Activated CD4-positive, alpha-beta T cell treated with anti-CD3 and anti-CD28 coated beads, Interleukin-2, amount 10 ng/mL, durations not matched to agents 7 days and 5 days (primary cell): ENCODE measurements at places on chromosomes 1 and 21.
A peak's percentile ranks its signal among the peaks of the same experiment; 100 is the strongest.

- no peak for DNase-seq
These were observed 59.9 kb upstream of the SOX13 start for GRCh38 chr1:204013052-204013451.

DNA sequence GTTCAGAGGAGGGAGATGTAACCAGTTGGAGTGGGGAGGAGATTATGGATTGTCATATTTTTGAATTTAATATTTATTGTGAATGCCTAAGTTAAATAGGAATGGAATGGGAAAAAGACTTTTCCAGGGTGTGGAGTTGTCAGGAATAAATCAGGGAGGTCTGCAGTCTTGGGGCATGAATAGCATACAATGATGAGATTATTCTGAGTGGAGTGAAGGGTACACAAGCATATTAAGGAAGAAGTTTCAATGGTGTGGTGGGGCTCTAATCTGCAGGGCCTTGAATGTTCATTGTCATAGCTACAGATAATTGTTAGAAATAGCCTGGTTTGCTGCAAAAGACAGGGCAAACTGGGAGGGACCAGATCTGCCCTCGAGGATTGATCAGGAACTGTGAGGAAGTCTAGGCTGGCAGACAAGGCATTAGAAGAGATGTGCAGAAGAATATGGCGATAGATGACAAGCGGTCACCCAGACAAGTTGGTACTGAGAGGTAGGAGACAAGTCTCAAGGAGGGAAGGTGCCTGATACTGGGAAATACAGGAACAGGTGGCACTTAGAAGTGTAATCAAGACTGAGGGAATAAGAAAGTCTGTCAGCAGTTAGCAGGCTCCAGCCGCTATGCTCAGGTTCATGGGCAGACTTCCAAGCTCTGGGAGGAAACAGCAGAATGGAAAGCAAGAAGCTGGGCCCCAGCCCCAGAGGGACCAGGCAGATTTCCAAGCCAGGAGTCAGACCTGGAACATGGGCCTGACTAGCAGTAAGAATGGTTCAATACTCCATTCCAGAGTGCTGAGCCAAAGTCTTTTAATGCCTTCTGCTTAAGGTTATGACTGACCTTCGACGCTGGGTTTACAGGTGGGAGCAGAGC lies 20.9 kb upstream of the RGL1 start:
- no peak for DNase-seq

GRCh38 chr1:180975551-180975950 lies 47.1 kb downstream of the STX6 start:
- no peak for DNase-seq

- DNase-seq: peak; percentile 3
These were observed 10.8 kb upstream of the SMIM12 start for GRCh38 chr1:34870395-34870794.

DNA sequence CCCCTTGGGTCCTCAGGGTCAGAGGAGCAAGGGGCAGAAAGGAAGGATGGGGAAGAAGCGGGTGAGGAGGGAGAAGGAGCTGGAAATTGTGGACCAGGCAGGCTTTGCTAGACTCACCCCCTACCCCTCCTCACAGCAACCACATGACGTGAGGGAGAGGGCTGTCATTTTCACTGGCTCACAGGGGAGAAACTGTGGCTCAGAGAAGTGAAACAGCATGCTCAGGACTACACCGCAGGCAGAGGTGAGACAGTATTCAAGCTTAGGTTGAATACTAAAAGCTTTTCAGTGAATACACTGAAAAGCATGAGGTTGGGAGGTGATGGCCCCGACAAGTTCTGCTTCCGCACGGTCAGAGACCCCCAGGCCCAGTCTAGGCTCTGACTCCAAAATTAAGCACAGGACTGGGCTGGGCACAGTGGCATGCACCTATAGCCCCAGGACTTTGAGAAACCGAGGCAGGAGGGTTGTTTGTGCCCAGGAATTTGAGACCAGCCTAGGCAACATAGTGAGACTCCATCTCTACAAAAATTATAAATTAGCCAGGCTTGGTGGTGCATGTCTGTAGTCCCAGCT lies 1.2 kb upstream of the CLEC20A start:
- DNase-seq: no peak

DNA sequence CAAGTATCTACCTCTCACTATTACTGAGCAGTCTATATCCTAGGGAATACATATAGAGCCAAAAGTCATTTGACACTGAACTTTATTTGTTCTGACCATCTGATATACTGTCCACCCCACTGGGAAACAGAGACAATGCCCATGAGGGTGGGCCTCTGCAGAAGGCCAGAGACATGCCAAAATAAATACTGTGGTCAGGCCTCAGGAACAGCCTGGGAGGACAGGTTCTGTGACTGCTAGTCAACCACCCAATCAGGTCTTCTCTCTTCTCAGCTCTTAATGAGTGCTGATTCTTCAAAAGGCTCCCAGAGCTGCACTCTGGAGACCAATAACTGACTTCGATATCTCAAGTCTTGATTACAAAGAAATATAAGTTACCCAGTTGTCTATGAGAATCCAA lies 5.5 kb upstream of the ANKRD35 start:
- no peak for DNase-seq

DNA sequence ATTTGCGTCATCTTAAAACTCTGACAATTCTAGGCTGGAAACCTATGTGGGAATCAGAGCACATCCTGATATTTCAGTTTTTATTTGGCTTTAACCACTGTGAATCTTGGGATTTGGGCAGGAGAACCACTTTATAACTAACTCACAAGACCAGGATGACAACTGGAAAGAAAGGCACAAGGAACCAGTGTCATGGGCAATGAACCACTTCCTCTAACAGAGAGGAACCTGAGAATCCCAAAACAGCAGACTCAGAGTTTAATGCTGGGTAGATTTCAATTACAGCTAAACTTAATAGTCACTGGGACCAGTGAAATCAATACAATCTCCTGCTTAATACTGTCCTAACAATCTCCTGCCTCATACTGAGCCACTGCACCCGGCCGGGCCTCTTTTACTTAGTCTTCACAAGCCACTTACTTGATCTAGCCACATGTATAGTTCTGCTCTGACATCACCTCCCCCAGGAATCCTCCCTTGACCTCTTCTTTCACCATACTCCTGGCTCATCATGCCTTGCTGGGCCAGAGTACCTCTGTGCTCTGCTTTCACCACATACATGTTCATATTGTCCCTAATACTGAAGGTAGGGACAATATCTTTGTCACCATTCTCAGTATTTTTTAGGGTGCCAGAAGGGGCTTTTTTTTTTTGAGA lies 20.2 kb upstream of the SLFNL1 start:
- DNase-seq: no peak

- no peak for DNase-seq
These were observed 373.4 kb downstream of the NEGR1 start for GRCh38 chr1:71908871-71909390.

DNA sequence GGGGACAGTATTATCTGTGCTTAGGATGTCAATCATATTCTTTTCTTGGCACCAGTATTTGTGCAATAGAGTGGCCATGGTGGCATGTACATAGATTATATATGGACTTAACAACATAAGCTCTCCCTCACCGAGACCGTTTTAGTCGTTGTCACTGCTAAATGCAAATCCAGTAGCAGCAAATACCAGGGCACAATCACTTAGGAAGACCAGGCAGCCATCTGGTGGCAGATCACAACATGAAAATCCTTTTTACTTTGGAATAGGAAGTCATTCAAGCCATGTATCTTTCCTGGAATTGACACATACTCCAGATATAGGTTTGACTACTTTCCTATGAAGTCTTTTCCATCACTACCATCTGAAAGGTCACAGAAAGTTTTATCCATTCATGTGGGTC lies 53.2 kb upstream of the C1orf87 start:
- no peak for DNase-seq

- DNase-seq: no peak
These were observed 29.1 kb downstream of the KNCN start for GRCh38 chr1:46522184-46522968.

- peak; percentile 88 for DNase-seq
These were observed 13.5 kb downstream of the TRAF3IP3 start for GRCh38 chr1:209769171-209769904.

DNA sequence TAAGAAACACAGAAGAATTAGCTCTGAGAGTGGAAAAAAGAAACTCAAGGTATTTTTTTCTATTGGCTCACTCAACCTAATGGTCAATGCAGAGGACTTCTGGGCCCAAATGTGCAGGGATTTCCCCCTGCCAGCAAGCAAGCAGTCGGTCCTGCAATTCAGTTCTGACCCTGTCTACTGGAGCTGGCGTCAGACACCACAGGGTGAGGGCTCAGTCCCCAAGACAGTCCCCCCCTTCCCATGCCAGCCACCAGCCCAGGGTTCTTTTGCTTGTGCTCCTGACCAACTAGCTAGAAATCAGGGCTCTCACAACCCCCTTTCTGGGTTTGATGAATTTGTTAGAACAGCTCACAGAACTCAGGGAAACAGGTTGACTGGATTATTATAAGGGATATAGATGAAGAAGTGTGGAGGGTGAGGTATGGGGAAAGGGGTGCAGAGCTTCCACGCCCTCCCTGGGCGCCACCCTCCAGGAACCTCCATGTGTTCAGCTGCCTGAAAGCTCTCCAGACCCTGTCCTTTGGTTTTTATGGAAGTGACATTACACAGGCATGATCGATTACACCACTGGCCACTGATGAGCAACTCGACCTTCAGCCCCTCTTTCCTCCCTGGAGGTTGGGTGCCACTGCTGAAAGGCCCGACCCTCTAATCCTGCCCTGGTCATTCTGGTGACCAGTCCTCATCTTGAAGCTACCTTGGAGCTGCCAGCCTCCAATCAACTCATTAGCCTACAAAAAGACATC lies 22.5 kb upstream of the PWP2 start:
- DNase-seq: no peak

- DNase-seq: no peak
These were observed 343.6 kb downstream of the PTPRU start for GRCh38 chr1:29579821-29580425.

GRCh38 chr1:50502147-50502546 lies 78.9 kb upstream of the DMRTA2 start:
- no peak for DNase-seq

GRCh38 chr1:240116831-240117769 lies 25.4 kb downstream of the FMN2 start:
- DNase-seq: no peak

GRCh38 chr1:161139766-161140165 lies 7.3 kb upstream of the DEDD start:
- DNase-seq: peak; percentile 58

DNA sequence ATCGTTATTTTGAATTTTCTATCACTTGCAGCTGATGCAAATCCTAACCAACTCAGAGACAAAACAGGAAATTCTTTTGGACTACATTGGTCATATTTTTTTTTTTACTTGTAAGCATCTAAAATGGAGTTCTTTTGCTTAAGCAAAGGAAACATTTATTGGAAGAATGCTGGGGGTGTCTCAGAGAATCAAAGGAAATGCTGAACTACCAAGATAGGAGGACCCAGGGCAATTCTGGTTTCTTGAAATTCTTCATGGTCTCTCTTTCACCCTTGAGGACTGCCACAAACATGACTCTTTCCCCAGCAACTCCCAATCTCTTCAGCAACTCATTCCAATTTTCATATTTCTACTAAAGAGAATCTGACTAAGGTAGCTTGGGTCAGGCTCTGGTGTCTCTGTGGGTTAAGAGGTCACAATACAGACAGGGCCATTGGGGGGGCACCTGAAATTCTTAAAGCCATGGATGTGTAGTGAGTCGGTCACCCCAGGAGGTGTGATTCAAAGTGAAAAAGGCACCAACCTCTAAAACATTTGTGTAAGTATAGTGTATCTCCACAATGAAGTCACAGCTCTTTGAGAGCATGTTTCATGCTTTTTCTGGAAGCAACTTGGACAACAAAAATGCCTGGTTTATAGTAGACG lies 171.1 kb upstream of the FGGY start:
- DNase-seq: no peak

DNA sequence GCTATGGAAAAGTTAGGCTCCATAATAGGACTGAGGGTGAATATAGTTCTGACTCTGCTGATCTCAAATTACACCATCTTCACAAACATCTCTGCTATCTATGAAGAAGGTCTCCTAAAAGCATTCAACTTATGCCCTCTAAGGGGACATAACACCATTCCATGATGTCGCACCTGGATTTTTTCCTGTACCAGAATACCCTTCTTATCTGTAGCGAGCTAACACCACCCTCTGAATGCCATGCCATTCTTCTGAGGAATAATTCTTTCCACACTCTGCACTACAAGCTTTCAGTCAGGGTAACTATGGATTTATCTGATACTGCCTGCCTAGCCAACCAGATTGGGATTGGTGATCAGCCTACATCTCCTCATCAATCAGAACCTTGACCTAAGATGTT lies 203.8 kb downstream of the PTPRC start:
- no peak for DNase-seq

DNA sequence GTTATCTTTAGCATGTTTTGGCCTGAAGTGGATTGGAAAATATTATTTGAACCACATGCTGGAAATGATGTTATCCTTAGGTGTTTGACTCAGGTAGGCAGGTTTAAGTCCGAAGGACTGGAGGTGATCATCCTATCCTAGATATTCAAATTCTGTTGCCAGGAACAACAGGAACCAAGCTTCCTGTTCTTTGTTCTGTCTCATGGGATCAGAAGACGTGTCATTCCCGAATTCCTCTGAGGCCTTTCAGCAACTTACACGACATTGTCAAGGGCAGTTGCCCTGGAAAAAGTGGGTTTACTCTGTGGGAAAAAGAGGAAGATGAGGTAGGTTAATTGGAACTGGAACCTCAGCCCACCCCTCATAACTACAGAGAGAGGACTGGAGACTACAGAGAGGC lies 36.6 kb downstream of the SLAMF6 start:
- no peak for DNase-seq

DNA sequence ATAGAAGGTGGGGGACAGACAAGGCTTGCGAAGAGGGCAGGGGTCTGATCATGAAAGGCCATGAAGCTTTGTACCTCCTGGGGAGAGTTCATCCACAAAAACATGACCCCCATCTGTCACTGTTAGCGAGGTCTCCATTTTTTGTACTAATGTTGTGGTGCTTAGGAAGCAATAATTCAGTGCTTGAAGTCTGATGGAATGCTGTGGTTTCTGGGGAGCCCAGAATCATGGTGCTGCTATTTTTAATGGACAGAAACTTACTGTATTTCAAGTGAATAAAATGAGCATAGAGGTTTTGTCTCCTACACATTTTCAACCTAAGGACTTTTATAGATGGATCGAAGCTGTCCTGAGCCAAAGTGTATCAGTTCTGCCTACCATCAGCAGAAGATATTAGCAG lies 28.2 kb upstream of the RGL1 start:
- DNase-seq: no peak

- no peak for DNase-seq
These were observed 6.7 kb downstream of the KYAT3 start for GRCh38 chr1:88985692-88986091.

DNA sequence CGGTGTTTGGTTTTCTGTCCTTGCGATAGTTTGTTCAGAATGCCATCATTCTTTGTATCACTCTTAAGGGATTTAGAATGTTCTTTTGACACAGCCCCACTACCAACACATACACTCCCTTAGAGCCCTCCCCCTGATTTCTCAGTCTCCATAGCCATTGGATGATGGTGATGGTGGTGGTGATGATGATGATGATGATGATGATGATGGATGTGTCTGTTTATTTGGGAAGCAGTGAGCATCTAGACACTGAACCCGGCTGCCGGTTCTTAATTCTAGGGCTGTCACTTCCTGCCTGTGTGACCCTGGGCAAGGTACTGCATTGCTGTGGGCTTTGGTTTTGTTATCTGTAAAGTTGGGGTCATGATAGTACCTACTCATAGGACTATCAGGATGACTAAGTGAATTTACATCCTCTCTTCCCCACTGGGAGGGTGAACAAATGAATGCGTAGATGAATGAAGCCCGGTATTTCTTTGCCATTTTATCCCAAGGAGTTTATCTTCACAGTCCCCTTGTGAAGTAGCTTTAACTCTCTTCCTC lies 100.7 kb downstream of the HUNK start:
- no peak for DNase-seq

GRCh38 chr1:55444667-55445066 lies 229.5 kb upstream of the USP24 start:
- no peak for DNase-seq
